Muscle of leg (tissue), 16 donors: ENCODE measurements at places on chromosomes 2 and 18. TPM values are rescaled to one million over a fixed set of nuclear protein-coding genes. Genes with fewer than 3 reads are reported as not detected.

DNA sequence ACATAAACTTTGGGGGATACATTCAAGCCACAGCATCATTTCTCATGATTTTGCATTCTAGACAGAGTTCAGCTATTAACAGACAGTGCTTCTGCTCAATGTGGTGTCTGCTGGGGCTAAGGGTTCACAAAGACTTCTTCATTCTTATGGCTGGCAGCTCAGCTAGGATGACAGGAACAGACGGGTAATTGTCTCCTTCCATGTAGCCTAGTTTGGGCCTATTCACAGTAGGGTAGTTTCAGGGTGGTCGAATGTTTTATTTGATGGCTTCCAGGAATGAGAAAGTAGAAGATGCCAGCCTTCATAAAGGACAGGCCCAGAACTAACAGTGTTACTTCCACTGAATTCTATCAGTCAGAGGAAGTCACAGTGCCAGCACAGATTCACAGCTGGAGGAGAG lies 26.0 kb upstream of the BCL2L11 start:
- no peaks in the 10 kb centered on the region for H3K36me3 ChIP-seq
- H3K27me3 ChIP-seq = peaks cover 4% of the 10 kb centered on the region
- H3K4me3 ChIP-seq = no peak overlapping the region
- H3K4me1 ChIP-seq = no peaks in the 10 kb centered on the region
- no peak for DNase-seq
- H3K27ac ChIP-seq = no peak overlapping the region

GRCh38 chr2:43209204-43209717 lies 17.1 kb downstream of the ZFP36L2 start:
- no peaks in the 10 kb centered on the region for H3K36me3 ChIP-seq
- no peak overlapping the region for H3K27ac ChIP-seq
- H3K4me3 ChIP-seq = no peak overlapping the region

DNA sequence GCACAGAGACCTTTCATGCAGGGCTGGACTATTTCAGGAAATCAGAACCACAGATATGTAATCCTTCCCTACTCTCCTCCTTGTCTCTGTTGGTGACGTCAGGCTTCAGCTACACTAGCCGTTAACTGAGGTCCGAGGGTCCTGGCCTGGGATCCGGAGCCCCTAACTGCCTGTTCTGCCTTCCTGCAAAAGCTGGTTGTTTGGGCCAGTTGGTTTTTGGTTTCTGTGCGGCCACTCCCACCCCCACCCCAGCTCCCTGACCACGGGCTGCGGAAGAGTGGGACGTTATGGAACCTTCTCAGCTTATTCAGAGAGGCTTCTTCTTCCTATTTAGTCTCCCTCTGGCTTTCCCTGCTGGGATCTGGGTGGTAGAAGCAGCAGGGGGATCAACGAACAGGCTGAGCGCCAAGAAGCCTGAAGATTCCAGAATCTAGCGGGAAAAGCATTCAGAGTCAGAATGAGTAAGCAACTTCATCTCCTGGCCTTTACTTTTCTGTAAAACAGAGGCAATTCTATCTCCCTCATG lies 49.3 kb upstream of the ROCK2 start:
- peaks cover 67% of the 10 kb centered on the region for H3K4me1 ChIP-seq
- H3K4me3 ChIP-seq = no peak overlapping the region
- DNase-seq = peak; percentile 52
- no peaks in the 10 kb centered on the region for H3K36me3 ChIP-seq

DNA sequence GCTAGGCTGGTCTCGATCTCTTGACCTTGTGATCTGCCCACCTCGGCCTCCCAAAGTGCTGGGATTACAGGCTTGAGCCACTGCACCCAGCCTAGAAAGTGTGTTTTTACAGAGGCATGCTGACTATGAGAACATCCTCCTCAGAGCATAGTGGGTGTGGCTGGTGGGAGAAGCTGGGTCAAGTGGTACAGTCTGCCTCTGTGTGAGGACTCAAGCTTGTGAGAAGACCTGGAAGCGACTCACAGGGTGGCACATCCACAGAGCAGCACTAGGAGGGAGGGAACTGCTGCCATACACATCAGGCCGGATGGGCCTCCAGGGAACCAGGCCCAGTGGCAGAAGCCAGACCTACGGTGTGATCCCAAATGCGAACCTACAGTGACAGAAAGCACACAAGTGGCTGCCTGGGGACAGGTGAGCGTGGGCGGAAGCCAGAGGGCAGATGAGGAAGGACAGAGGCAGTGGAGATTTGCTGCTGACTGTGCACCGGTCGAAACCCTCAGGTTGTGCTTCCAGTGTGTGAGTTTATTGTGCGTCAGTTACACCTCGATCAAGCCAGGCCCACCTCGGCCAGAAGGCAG lies 8.9 kb downstream of the ARHGEF4 start:
- H3K27ac ChIP-seq = no peak overlapping the region
- DNase-seq = no peak
- H3K4me1 ChIP-seq = no peaks in the 10 kb centered on the region
- no peaks in the 10 kb centered on the region for H3K36me3 ChIP-seq
- H3K4me3 ChIP-seq = no peak overlapping the region

FBLN7 gene
- 5.1 TPM for total RNA-seq

TSPYL6 gene
- total RNA-seq = 0.04 TPM

DNA sequence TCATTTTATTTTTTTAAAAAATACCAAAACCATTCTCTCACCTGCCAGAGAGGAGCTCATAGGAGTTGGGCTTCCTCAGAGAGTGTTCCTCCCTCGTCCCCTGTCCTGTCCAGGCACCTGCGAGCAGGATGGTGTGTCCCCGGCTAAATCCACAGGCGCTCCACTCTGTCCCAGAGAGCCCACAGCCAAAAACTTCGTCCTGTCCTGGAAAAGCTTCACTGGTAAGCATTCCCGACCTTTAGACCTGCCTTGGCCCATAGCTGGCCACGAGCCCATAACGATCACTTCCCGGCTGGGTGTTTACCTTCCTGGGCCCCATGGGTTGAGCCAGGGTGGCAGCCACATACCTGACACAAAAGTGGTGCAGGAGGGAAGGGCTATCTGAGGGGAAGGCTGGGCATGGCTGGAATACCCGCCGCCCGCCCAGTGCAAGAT lies at the start of gene NGEF:
Gene NGEF, minus strand, starts transcription at position 230 of the 435 bp plus-strand sequence. CDS start 38,366 bp downstream, outside the sequence.
- no peak for DNase-seq
- peaks cover 6% of the 10 kb centered on the region for H3K4me1 ChIP-seq
- H3K36me3 ChIP-seq = no peaks in the 10 kb centered on the region
- no peak within 1 kb of the TSS for H3K4me3 ChIP-seq

GRCh38 chr18:47877892-47878291 lies 52.6 kb downstream of the SMAD2 start:
- DNase-seq = no peak
- H3K27me3 ChIP-seq = no peaks in the 10 kb centered on the region
- H3K4me1 ChIP-seq = no peaks in the 10 kb centered on the region
- H3K4me3 ChIP-seq = no peak overlapping the region
- H3K27ac ChIP-seq = no peak overlapping the region

DNA sequence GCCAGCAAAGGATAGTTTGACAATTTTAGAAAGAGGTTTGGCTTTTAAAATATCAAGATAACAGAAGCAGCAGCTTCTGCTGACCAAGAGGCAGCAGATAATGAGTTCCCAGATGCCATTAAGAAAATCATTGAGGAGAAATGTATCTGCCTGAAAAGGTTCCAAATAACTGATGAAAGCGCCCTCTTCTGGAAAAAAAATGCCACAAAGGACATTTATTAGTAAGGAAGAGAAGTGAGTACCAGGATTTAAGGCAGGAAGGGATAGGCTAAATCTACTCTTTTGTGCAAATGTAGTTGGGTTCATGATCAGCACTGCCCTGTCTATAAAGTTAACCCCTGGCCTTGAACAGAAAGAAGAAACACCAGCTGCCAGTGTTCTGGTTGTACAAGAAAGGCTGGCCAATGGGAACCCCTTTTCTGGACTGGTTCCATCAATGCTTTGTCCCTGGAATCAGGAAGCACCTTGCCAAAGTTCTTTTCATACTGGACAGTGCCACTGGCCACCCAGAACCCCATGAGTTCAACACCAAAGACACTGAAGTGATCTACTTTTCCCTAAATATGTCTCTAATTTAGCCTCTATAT lies 40.6 kb downstream of the DHX57 start:
- no peaks in the 10 kb centered on the region for H3K27me3 ChIP-seq
- no peak overlapping the region for H3K27ac ChIP-seq
- H3K4me1 ChIP-seq = no peaks in the 10 kb centered on the region
- H3K36me3 ChIP-seq = peaks cover 37% of the 10 kb centered on the region
- DNase-seq = peak; percentile 7

- no peak overlapping the region for H3K4me3 ChIP-seq
- no peaks in the 10 kb centered on the region for H3K36me3 ChIP-seq
- no peak overlapping the region for H3K27ac ChIP-seq
- DNase-seq = no peak
Measured at GRCh38 chr2:68458981-68459380, 8.1 kb downstream of the FBXO48 start.

GRCh38 chr2:183088061-183088460 lies 9.5 kb downstream of the DUSP19 start:
- H3K4me3 ChIP-seq = no peak overlapping the region
- H3K27me3 ChIP-seq = no peaks in the 10 kb centered on the region
- no peak overlapping the region for H3K27ac ChIP-seq

CFAP221 gene
- total RNA-seq = 0.22 TPM

CREG2 gene
- 2.4 TPM for total RNA-seq

DNA sequence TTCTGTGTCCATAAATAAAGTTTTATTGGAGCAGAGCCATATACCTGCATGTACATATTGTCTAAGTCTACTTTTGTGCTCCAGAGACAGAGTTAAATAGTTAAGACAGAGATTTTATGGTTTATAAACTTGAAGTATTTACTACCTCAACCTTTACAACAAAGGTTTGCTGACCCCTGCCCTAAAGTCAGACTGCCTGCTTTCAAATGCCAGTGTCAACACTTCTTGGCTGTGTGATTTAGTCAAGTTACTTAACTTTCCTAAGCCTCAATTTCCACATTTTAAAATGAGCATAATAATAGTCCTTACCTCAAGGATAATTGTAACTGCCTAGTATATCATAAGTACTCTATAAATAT lies 44.4 kb upstream of the ITPRID2 start:
- H3K27me3 ChIP-seq = no peaks in the 10 kb centered on the region
- no peaks in the 10 kb centered on the region for H3K4me1 ChIP-seq
- H3K27ac ChIP-seq = no peak overlapping the region
